ENCODE measurements at places on chromosomes 1 and 21.

DNA sequence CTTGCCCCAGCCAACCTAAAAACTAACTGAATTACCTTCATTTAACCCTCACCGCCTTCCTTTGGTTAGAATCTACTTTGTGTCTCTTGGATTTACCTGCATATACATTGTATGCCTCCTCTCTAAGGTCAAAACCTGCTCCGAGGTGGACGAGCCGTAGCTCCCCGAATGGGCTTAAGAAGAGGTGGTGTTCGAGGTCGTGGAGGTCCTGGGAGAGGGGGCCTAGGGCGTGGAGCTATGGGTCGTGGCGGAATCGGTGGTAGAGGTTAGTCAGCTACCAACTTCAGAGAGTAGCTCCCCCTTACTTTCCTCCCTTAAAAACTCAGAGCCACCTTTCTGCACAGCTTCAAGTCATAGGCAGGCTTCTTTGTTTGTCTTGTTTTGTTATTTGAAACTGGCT, 9.2 kb downstream of the CHTOP start:
- no peak for DNase-seq

DNA sequence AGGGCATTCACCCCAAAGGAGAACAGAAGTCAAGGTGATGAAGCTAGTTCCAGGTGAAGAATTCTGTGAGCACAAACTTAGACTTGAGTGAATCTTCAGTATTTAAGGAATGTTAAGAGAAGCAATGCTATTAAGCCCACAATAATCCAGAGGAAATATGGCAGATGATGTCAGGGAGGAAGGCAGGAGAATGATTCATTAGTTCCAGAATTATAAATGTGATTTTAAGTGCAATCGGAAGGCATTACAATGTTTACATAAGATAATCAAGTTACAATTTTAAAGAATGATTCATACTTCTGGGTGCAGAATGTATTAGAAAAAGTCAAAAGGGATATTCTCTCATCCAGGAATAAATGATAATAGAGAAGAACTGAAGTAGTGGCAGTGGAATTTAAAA, 545.2 kb upstream of the BRINP3 start:
- no peak for DNase-seq

DNA sequence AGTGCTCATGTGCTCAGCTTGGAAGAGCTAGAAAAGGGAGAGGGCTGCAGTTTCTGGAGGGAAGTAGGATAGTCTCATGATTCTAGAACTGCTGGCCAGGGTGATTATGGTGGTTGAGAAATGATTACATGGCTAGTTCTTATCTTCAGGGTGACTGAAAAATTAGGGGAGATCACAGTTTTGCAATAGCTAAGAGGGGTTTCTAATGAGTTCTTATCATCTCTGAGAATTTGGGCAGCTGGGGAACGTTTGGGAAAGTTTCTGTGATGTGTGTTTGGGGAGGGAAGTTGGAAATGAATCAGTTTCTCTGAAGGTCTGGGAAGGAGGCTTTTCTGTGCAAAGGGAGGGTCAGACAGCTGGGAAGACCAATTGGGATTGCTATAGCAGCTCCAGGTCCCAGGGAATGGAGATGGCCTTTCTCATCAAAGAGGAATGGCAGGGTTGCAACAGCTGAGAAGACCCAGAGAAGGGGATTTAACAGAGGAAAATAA, 7.6 kb upstream of the RHOU start:
- DNase-seq = no peak

DNA sequence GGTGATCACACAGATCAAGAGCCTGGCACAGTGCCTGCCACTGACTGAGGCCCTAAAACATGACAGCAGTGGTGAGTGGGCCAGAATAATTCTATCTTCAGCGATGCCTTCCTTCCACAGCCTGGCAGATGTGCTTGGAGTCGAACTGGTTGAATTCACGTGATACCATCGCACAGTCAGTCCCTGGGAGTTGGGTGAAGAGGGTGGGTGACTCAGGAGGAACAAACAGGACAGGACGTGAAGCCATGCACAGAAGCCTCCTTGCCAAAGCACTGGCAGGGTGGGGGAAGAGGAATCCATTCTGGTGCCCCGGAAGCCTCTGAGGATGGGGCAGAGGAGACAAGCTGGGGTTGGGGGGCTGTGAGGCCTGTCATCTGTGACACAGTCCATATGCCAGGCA, 80.3 kb upstream of the WNT4 start:
- no peak for DNase-seq

DNA sequence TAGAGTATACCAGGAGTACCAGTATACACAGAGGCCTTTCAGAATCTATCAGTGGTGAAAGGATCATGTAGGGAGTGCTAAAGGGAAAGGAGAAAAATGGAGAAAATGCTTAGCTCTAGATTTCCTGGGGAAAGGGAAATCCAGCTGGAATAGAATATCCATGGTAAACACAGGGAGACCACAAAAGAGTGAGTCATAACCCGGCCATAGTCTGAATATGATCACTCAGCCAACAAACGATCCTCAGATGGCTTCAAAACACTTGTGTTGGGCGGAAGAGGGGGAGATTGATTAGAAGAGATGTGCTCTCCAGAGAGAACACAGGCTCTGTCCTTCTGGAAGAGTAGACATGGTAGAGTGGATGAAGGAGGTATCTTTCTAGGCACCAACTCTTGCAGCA, 180.6 kb downstream of the PAPPA2 start:
- DNase-seq = no peak

DNA sequence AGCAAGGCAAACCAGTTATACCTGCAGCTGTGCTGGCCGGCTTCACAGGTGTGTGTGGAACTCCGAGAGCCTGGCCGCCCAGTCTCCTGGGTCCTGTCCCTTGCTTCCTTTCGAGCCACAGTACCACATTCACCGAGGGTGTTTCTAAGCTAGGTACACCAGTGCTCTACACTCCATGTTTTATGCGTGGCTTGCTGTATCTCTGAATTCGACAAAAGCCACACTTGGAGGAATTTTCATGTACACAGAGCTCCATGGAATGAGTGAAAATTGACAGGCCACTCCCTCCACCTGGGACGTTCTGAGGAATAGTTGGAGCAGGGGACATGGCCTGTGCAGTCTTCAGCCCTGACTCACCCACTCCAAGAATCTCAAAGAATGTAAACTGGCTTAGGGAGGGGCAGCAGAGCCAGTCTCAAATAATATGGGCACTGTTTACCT, 14.0 kb downstream of the ETS2 start:
- DNase-seq = peak; percentile 67

DNA sequence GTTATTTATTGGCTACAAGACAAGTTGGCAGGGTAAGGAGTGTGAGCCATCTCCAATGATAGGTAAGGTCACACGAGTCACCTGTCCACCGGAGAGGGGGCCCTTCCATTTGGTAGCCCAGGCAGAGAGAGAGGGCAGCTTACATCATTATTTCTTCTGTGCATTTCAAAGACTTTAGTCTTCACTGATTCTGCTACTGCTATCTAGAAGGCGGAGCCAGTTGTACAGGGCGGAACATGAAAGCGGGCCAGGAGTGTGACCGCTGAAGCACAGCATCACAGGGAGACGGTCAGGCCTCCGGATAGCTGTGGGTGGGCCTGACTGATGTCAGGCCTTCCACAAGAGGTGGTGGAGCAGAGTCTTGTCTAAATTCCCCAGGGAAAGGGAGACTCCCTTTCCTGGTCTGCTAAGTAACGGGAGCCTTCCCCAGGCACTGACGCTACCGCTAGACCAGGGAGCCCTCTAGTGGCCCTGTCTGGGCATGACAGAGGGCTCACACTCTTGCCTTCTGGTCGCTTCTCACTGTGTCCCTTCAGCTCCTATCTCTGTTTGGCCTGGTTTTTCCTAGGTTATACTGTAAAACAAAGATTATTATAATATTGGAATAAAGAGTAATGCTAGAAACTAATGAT, 36.7 kb downstream of the ZNF695 start:
- DNase-seq = peak; percentile 19

- DNase-seq = no peak
These were observed 143.6 kb downstream of the TOMM20 start for GRCh38 chr1:234985007-234985370.

DNA sequence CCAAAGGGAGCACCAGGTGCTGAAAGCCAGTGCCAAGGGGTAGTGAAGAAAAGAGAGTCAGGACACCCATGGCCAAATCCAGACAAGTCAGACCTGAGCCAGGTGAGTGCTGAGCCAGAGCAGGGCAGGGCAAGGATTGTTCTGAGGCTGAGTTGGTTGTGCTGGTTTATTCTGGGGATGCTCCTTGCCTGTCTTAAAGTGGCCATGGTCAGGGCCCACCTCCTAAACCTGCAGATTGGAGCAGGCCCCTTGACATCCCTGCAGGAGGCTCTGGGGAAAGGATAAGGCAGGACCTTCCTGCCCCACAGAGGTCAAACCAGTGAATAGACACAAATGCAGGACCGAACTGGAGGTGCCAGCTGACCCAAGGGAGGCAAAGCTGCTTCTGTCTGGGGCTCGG, 138.4 kb downstream of the HIVEP3 start:
- no peak for DNase-seq

GRCh38 chr1:83017701-83018100, 981.2 kb downstream of the TTLL7 start:
- DNase-seq = no peak

DNA sequence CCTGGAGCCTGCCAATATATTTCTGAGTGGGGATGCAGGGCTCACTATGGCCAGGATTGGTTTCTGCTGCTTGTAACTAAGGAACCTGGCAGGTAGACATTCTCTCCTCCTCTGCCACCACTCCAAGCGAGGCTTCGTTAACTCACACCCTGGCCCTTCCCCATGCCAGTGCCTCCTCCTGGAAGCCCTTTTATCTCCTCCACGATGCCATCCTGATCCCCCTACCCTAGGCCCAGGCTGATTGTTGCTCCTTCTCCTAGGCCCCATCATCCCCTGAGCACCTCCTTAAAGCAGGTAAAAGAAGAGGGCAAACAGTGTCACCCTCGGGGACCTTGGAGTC, 118.5 kb downstream of the DMRTB1 start:
- no peak for DNase-seq

- peak; percentile 80 for DNase-seq
These were observed 27.1 kb downstream of the SNAP47 start for GRCh38 chr1:227762231-227762911.

GRCh38 chr21:31335957-31336738, 7.9 kb downstream of the TIAM1 start:
- DNase-seq = no peak

GRCh38 chr1:25614501-25615171, 2.0 kb upstream of the MAN1C1 start:
- no peak for DNase-seq

DNA sequence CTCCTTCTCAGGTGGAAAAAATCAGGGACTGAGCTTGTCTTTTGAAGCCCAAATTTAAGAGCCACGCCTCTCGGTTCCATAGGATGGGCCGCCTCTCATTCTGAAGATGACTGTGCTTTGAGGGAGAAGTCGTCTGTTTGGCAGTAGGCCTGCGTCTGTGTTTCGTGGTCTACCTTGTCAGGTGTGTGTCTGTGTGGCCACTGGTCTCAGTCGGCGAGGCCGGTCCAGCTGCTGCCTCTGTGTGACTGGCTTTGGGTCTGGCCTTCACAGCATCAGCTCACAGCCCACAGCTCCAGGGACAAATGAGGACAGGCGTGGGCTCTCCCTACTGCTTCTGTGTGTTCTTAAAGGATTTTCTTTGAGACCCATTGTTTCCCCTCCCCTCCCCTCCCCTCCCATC, 50.3 kb downstream of the B3GALT5 start:
- no peak for DNase-seq

Data from HT-29 (cell line).